Epithelial cell of proximal tubule (primary cell): ENCODE measurements at places on chromosomes 12 and 14.
A peak's percentile ranks its signal among the peaks of the same experiment; 100 is the strongest.

GRCh38 chr12:31603546-31604009 is 12.6 kb upstream of the DENND5B start:
- DNase-seq, result no peak

DNA sequence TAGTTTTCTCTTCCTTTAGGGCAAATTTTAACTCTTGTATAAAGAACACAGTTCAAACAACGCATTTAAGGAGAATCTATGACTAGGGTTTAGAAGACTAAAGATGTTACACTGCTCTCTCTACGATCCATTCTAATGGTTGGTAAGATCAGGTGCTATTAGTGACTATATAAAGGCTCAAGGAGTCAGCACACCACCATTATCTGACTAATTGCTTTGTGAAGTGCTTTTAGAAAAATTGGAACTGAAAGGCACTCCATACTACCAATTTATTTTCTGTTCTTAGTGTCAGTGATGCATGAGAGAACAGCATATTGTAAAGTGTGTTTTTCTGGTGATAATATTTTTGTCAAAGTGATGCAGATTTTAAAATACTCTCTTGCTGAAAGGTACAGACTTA is 136.8 kb downstream of the SYT1 start:
- no peak for DNase-seq

DNA sequence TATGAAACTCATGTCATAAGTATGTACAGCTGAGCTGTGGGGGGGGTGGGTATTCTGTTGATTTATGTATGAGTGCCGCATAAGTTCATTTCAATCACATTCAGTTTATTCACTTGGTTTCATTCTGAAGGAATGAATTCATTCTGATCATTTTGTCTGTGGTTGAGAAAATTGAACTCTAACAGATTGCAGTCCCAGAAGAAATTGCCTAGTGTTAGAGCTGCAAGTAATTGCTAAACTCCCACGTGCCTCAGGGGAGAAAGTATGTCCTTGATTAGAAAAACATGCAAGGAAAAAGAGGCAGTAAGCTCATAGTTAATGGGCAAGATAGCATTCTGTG is 442.4 kb upstream of the MGAT4C start:
- no peak for DNase-seq

DNA sequence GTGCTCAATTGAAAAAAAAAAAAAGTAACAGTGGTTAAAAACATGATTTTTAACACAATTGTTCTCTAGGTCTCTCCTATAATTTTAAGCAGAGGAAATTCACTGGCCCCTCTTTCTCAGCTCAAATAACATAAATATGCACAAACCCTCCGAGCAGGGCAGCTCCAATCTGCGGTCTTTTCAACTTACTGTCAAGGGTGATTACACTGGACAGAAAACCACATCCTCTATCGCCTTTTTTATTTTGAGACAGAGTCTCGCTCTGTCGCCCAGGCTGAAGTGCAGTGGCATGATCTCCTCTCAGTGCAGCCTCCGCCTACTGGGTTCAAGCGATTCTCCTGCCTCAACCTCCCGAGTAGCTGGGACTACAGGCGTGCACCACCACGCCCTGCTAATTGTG is 16.5 kb upstream of the GABARAPL1 start:
- no peak for DNase-seq

GRCh38 chr12:132600048-132601032 is 10.0 kb downstream of the LRCOL1 start:
- DNase-seq, result no peak

- no peak for DNase-seq
Observed at GRCh38 chr12:108996320-108996719, 24.5 kb downstream of the SVOP start.

DNA sequence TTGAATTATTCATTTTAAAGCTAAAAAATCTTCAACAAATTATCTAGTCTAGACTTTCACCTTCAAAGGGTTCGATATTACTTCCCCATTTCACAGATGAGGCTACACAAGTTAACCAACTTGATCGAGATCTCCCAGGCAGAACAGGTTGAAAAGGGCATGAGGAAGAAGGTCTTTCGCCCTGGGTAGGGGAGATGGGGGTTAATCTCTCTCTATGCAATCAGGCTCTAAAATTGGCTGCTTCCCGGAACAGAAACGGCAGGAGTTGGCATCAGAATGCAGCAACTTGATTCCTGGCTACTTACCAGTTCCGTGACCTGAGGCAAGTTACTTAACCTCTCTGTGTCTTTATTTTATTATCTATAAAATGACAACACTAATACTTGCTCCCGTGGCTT is 2.4 kb upstream of the CISTR start:
- DNase-seq, result no peak

DNA sequence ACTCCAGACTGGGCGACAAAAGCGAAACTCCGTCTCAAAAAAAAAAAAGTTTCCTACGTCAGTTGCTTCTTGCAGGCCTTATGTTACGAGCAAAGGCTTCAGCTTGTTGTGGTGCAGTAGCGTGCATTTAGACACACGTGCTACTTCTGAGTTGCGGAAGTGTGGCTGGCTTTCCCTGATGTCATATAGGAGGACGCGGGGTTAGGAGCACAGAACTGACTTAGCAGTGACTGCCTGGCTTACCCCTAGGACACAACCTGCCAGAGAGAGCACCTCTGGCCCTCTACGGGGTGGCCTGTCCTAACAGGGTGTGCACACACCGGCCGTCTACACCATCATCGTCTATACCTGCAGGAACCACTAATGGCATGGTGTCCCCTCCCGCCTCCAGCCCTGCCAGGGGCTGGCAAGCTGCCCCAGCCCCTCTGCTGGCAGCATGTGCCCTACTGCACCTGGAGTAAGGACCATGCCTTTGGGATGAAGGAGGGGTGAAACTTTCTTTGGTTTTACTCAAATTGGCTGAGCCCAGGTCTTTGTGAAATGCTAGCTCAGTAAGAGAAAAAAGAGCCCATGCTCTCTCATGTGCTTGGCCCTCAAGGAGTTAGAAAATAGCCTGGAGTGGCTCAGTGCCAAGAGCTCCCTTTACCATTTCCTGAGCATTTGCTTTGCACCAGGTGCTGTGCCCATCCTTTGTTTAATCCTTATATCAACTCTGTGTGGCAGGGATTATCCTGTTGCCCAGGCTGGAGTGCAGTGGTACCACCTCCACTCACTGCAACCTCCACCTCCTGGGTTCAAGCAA is 1.7 kb upstream of the GPR68 start:
- DNase-seq, result no peak

DNA sequence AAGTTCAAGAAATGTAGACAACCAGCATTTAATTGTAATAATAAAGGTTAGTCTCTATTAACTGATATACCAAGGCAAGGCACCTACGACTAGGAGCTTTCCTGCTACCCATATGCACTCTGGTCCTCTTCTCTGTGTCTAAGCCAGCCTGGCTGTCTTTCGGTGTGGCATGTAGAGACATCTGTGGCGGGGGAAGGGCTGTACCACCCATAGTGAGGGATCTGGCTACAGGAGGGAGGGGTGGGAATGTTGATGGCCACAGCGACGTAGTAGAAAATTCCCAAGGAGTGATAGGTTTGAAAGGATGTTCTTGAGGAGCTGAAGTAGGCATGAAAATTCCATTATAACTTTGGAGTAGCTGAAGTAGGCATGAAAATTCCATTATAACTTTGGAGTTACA is 344.2 kb downstream of the ATP23 start:
- DNase-seq, result no peak

- peak; percentile 76 for DNase-seq
Observed at GRCh38 chr14:61925043-61925442, 162.8 kb downstream of the SNAPC1 start.

DNA sequence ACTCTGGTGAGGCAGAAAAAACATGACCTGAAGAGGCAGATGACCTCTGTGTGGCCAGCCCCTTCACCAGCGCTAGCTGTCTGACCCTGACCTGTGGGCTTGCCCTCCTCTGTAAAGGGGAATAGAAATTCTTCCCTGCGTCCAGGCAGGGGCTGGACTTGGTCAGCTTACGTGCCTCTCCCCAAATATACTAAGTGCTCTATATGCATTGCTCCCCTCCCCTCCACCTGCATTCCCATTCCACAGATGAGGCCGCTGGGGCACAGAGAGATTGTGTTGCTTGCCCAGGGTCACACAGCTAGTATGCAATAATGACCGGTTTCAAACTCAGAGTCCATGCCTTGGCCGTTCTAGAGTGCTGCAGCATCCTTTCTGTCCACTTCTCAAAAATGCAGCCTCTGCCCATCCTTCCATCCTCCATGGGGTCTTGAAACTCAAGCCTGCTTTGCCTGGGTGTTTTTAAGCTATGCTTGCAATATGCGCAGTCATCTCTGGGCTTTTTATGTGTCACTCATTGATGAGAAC is 303.9 kb downstream of the CACNA1C start:
- DNase-seq, result no peak

DNA sequence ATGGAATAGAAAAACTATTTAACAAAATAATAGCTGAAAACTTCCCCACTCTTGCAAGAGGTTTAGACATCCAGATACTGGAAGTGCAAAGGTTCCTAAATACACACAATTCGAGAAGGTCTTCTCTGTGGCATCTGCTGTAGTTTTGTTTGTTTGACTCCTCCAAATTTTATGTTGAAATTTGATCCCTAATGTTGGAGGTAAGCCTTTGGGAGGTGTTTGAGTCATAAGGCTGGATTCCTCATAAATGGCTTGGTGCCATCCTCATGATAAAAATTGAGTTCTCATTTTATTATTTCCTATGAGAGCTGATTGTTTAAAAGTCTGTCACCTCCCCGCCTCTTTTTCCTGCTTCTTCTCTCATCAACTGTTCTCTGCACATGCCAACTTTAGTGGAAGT is 182.7 kb downstream of the MYRFL start:
- no peak for DNase-seq

GRCh38 chr12:124703856-124704255 is 136.4 kb upstream of the NCOR2 start:
- DNase-seq, result no peak

DNA sequence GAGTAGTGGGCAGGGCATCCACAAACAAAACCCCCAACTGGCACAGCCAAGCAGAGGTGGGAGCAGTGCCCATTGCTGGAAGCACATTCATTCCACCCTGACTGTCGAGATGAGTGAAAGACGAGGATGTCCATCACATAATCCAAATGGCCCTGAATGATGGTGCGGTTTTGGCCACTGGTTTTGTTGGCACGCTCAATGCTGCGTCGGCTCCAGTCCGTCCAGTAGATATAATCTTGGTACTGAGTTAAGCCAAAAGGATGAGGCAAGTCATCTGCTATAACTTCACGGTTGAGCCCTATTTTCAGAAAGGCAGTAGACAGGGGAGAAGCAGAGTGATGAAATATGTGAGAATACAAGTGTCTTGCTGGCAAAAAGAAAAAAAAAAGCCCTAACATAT is 88.1 kb downstream of the BCL2L14 start:
- DNase-seq, result no peak

GRCh38 chr14:68854421-68854820 is 61.6 kb upstream of the ZFP36L1 start:
- no peak for DNase-seq

DNA sequence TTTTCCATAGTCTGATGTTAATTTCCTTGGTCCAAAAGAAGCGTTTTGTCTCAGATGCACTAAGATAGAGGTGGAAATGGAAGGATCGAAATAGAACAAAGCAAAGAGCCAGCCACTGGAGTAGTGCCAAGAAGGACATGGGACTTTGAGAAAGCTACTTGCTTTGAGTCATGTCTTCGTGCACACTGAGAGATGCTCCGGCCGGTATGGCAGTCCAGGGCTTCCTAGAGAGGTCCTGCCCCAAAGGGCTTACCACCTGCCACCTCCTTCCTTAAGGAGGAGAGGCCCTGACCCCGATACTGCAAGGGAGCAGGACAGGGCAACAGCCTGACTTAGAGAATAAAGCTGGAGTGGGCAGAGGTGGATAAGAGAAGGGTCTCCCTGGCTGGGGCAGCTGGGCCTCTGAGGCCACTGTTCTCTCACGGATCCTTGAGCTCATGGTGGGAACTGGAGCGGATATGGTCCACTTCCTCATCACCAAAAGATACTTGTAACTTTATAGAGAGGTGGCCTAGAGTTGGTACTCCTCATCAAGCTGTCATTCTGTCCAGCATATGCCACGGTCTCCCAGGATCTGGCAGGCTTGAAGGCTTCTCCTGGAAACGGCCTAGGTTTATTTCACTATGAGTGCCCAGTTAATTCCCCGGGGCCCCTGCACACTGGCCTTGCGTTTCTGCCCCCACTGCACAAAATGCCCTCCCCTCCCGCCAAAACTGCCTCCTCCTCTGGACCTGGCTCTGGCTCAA is 57.4 kb downstream of the FOXN3 start:
- no peak for DNase-seq

- DNase-seq, result peak; percentile 59
Observed at GRCh38 chr14:68938271-68939150, 40.6 kb downstream of the ACTN1 start.

DNA sequence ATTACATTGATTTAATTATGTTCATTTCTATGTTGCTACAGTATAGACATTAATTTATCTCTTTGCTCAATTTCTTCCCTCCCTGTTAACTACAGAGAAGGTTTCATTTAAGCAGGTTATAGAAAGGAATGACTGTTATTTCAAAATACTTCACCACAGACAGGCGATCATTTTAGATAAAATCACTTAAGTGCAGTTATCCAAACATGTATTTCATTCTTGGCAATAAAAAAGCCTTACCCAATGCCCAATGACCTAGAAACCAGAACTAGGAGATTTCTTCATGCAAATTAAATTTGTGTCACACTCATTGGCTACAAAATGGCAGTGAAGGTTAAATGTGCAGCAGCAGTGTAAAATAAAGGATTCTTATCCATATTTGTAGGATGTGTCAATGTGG is 266.4 kb downstream of the KCNH5 start:
- DNase-seq, result no peak

DNA sequence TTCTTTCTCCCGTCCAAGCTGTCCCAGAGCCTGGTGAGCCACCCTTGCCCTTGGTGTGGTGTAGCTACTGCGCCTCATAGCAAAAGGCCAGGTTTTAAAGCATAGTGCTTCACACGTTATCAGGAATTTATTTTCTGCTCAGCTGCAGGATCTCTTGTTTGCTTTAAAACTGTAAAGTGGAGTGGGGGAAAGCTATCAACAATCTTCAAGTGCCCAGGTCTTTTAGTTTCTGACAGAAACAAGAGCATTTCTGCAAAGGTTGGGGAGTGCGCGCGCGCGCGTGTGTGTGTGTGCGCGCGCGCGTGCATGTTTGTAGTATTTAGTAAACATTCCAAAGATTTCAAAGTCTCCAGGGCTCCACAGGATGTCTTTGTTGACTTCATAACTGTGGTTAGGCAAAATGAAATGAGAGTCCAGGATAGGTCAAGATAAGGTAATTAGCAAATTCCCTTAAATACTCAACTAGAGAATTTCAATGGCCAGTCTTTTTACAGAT is 45.5 kb downstream of the EML1 start:
- DNase-seq, result no peak

DNA sequence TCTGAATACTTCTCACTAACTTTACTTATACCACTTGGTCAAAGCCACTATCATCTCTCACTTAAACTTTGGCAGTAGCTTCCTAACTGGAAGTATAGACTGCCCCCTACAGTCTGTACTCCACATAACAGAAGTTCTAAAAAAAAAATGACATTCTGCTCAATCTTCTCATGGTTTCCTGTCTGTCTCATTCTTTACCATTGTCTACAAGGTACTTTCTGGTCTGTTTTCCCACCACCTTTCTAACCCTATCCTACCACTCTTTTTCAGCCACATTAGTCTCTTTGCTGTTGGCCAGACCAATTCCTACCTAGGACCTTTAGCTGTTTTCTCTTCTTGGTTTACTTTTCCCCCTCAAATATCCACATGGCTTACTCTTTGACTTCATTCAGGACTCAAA is 14.7 kb downstream of the CPSF6 start:
- peak; percentile 33 for DNase-seq

GRCh38 chr14:22820731-22821130 is 5.5 kb upstream of the SLC7A7 start:
- no peak for DNase-seq

- DNase-seq, result no peak
Observed at GRCh38 chr14:29668201-29668600, 259.4 kb downstream of the PRKD1 start.

GRCh38 chr12:93570552-93571364 is 1.7 kb upstream of the SOCS2 start:
- no peak for DNase-seq
